Stimulated activated CD4-positive, alpha-beta T cell treated with anti-CD3 and anti-CD28 coated beads, Interleukin-15, amount 100 ng/mL, for 48 hours (primary cell): ENCODE measurements at places on chromosomes 6 and 20.

GRCh38 chr6:44044154-44044539 lies 83.1 kb downstream of the MRPL14 start:
- DNase-seq: no peak

DNA sequence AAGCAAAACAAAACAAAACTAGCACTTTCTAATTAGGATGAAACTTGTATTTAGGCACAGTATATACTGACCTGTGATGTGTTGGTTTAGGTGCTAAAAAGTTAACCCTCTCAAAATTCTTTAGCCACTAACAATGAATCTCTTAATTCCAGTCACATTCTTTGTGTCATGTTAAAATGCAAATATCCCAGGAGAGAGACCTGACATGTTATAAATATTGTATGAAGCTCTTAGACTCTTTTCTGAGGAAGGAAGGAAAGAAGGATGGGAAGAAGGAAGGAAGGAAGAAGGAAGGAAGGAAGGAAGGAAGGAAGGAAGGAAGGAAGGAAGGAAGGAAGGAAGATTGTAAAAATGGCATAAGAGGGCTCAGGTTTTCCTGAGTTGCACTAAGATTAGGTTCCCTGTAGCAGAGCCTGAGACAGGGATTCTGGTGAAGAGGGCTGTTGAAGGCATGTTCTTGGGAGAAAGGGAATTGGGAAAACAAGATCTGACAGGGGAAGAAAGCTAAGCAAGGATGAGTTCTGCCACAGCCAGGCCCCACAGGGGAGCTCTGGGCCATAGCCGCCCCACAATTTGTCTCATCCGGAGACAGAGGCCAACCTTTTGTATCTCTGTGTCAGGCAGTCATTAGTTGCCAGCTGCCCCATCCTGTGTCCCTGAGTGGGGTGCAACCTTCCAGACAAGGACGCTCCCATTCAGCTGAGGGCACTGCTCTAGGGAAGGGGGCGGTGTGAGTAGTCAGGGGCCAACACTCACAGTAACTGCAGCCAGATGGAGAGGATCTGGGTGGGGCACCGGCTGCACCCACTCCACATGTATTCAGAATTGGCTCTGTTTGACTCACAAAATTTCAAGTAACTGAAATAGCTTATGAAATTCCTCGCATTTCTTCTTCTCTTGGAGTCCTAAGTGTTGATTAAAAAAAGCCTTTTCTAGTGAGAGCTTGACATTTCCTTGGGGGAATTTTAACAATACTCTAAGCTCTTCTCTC lies 189.3 kb upstream of the ARG1 start:
- DNase-seq: no peak

DNA sequence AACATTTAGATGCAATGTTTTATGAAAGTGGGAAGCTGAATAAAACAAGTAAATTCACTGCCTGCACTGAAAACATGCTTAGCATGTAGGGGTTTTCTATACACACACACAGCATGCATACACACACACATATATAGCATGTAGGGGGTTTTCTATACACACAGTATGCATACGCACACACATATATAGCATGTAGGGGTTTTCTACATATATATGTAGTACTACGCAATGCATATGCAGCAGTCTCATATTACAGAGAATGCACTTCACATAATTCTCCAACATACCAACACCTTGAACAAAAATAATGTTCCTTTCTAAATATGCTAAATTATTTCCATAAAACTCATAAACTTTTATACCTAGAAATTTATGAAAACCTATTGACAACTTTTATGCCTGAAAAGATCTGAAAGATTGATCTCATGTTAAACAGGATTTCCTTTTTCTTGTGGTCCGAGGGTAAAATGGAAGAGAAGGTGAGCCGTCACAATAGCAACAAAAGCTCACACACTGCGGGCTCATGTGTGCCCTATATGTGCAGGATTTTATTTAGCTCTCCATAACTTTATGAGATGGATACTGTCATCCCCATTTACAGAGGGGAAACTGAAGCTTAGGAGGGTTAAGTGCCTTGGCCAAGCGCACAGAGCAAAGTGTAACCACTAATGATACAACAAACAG lies 81.9 kb upstream of the TULP1 start:
- DNase-seq: no peak

- DNase-seq: no peak
Observed at GRCh38 chr6:140091895-140092294, 717.4 kb upstream of the CITED2 start.

DNA sequence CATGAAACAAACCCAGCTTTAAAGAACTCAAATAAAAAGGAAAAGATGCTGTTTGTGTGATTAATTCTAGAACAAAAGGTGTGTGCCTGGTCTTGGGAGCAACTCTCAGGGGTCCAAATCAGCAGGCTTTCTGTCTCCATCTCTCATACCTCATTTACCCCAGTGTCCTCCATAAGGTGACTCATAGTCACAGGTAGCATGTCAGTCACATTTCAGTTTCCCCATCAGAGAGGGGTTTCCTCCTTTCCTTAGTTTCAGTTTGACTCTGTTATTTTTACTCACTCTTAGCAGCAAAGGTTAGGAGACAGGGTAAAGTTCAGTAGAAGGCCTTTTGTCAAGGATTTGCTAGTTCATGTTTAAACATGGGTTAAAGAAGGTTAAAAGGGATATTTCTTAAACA lies 46.2 kb downstream of the OGFRL1 start:
- DNase-seq: no peak

DNA sequence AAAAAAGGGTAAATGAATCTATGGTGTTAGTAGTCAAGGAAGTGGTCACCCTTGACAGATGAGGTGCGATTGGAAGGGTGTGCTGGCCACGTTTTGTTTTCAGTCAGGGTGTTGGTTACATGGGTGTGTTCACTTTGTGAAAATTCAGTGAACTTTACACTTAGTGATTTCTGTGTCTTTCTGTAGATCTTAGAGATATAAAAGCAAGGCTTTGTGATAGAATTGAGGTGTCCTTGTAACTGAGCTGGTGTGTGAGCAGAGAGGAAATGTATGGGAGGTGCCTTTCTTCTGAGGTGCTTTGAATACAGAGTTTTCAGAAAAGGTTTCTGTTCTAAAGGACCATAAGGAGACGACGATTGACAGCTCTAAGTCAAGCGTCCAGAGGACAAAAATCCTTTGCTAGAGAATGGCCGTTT lies 90.5 kb downstream of the SAMD3 start:
- DNase-seq: peak; percentile 46

GRCh38 chr6:31122791-31123706 lies 2.8 kb upstream of the CDSN start:
- DNase-seq: no peak

- DNase-seq: no peak
Observed at GRCh38 chr6:89596056-89596455, 42.5 kb downstream of the LYRM2 start.

DNA sequence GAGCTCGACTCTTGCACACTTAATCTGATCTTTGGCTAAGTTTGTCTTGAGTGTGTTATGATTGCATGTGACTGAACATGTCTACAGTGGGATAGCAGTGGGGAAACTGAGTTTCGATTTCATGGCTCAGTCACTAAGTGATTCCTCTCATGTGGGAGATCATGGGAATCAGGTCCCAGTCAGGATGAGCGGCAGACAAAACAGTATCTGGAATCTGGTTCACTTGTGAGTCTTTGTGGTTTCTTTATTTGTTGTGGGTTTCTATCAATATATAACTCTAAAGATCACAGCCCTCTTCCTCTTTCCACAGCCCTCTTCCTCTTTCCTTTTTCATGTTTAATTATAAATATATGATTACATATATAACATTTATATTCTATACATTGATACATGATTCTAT lies 4.0 kb downstream of the RPP21 start:
- DNase-seq: no peak

GRCh38 chr6:106513808-106514582 lies 115.3 kb downstream of the RTN4IP1 start:
- DNase-seq: no peak

DNA sequence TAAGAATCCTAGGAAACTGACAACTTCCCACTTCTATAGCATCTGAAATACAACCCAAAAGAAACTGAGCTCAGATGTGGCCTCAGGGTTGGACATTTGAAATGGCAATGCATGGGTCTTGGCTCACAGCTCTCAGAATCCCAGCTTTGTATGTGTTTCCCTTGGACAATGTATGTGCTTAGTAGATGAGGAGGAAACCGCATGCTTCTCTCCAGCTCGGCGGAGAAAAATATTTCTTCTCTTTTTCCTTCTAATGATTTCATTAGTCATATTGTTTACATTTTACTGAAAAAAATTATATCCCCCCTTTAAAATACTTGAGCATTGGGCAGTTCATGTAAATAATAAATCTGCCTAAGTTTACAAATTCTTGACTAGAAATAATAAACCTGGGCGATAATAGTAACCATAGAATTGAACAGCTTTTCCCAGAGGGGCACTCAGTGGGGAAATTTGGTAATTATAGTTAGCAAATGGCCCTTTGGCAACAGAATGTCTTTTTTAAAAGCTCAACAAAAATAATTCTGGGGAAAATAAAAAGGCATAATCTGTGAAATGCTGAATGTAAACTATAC lies 55.3 kb downstream of the PFDN4 start:
- no peak for DNase-seq

DNA sequence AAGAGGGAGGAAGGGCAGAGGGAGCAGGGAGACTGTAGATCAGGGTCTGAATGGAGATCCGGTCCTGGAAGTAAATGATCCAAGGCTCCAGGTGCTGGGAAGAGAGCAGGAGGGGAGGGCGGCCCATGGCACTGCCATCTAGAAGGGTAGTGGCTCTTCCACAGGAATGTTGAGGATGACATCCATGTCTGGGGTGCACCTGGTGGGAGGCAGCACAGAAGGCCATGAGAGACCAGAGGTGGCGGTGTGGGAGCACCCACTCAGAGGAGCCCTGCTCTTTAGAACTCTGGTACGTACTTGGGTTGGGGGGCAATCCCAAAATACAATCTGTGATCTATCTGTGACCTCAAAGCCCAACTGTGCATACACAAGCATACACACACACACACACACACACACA lies 13.5 kb downstream of the DEFB132 start:
- no peak for DNase-seq

- no peak for DNase-seq
Observed at GRCh38 chr6:153117986-153118879, 12.8 kb downstream of the RGS17 start.

GRCh38 chr20:59247731-59248684 lies 52.4 kb upstream of the EDN3 start:
- DNase-seq: no peak

- no peak for DNase-seq
Observed at GRCh38 chr6:46921059-46921458, 679 bp downstream of the ADGRF5 start.

DNA sequence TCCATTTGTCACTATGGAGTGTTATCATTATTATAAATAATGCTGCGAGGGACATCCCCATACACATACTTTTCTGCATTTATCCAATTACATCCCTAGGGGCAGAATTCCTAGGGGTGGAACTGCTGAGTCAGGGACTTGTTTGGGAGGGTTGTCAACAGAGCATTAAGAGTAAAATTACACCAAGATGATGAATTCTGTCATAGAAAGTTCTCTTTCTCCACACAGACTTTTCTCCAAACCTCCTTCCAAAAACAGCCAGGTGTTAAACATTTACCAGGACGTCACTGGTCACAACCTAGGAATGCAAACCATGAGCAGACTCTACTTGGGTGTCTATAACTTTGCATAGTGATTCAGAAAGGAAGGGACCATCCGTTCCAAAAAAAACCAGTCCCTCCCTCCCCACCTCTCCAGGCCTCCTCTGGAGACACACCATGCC lies 95.5 kb downstream of the PRND start:
- no peak for DNase-seq

GRCh38 chr6:28896505-28897368 lies 27.0 kb downstream of the TRIM27 start:
- DNase-seq: peak; percentile 9

GRCh38 chr6:37868447-37868825 lies 48.9 kb downstream of the ZFAND3 start:
- no peak for DNase-seq

DNA sequence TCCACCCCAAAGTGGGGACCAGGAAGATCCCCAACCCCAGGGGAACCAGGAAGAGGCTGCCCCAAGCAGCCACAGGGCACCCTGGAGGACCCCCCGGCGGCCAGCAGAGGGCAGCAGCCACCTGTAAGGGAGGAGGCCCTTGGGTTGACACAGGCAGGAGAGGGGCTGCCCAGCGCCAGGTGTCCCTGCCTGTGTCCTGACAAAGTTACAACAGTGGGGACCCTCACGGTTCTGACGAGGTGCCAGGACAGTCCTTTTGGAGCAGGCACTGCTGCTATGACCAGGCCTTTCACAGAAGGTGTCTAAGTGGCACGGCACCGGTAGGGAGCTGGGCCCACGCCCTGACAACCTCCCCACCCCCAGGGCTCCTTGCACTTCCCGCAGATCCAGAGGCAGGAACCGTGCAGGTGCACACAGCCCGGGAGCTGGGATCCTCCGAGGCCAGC lies 176.7 kb downstream of the BMP7 start:
- peak; percentile 57 for DNase-seq

DNA sequence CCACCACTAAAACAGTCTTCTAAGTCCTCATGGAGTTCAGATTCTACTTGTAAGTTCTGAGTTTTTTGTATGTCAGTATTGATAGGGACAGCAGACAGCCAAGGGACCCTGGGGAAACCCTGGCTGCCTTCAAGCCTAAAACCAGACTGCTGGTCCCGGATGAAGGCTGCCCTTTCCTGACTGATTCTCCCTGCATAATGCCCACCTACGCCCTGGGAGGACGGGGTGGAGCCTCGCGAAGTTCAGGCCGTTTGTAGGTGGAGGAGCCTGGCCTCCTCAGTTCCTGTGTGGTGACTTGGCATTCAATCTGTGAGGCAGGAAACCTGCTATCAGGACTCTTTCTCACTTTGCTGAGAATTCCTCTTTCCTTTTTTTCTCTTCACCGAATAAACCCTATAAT lies 120.3 kb upstream of the LGSN start:
- no peak for DNase-seq

- no peak for DNase-seq
Observed at GRCh38 chr20:32681175-32682084, 7.7 kb upstream of the C20orf203 start.

- no peak for DNase-seq
Observed at GRCh38 chr6:49733680-49734079, 10.5 kb downstream of the CRISP3 start.

- no peak for DNase-seq
Observed at GRCh38 chr6:130629640-130630039, 197.6 kb upstream of the SMLR1 start.

GRCh38 chr20:7996898-7997297 lies 22.7 kb downstream of the TMX4 start:
- no peak for DNase-seq

DNA sequence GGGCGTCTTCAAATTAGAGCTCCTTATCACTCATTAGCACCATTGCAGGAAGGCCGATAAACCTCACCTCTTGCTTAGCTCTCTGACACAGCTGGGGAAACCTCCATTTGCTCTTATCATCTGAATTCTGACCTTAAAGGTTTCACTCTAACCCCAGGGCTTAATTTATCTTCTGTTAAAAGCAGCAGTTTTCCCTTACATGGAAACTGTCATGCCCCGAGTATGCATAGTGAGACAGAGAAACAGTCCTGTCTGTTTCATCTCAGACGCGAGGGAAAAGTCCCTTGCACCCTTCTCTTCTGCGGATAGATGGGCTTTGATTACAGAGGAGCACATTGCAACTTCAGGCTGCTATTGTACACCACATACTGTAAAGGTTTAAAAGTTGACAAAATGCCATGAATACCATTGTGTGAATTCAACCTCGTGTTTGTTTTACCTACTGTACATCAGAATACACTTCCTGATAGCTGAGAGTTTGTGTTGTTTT lies 191.5 kb upstream of the BMP2 start:
- DNase-seq: no peak
